ENCODE measurements at places on chromosomes 13 and 19. TPM values are rescaled to one million over a fixed set of nuclear protein-coding genes. Genes with fewer than 3 reads are reported as not detected.
A peak's percentile ranks its signal among the peaks of the same experiment; 100 is the strongest.

NAA16 gene
- 33.4 TPM for total RNA-seq

ZNF227 gene
- total RNA-seq: 22.6 TPM

PSG7 gene
- total RNA-seq: not detected

DNA sequence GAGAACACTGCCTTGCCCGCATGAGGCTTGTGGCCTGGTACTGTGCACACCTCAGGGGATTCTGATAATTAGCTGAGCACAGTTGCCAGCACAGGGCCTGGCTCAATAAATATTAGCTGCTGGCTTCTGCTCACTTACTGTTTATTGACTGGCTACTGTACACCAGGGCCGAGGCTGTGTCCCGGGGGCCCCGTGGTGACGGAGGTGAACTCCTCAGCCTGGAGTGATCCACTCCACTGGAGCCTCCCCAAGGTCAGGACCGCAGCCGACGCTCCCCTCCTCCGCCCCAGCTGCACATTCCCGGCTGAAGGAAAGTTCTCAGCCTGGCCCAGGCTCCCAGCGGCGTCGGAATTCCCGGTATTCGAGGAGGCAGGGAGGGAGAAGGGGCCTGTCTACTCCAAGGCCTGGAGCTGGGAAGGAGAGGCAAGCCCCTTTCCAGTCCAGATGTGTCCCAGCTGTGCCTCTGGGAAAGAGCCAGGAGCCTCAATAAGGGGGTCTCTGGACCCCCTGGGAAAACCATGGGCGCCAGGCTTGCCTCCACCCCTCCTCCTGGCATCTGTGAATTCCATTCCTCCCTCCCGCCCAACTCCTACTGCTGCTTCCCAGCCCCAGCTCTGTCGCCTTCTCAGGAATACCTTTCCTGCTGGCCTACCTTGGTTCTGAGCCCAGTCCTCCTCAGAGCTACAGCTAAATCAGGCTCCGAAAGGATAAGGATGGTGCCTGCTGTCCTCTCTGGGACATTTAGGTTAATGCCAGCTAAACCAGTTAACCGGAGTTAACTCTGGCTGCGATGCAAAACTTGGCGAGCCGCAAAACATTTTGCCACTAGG, 7.3 kb downstream of the RPS16 start:
- H3K4me3 ChIP-seq: no peak overlapping the region
- peaks cover 27% of the 10 kb centered on the region for H3K36me3 ChIP-seq
- H3K27me3 ChIP-seq: no peaks in the 10 kb centered on the region
- no peak overlapping the region for H3K27ac ChIP-seq

DNA sequence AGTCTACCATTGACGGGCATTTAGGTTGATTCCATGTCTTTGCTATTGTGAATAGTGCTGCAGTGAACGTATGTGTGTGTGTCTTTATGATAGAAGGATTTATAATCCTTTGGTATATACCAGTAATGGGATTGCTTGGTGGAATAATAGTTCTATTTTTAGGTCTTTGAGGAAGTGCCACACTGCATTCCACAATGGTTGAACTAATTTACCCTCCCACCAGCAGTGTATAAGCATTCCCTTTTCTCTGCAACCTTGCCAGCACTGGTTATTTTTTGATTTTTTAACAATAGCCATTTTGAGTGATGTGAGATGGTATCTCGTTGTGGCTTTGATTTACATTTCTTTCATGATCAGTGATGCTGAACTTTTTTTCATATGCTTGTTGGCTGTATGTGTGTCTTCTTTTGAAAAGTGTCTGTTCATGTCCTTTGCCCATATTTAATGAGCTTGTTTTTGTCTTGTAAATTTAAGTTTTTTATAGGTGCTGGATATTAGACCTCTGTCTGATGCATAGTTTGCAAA, 37.5 kb downstream of the RFC3 start:
- no peak for DNase-seq
- H3K4me3 ChIP-seq: no peak overlapping the region
- no peak overlapping the region for H3K27ac ChIP-seq
- H3K36me3 ChIP-seq: peaks cover 8% of the 10 kb centered on the region
- H3K27me3 ChIP-seq: no peaks in the 10 kb centered on the region
- no peaks in the 10 kb centered on the region for H3K4me1 ChIP-seq

DNA sequence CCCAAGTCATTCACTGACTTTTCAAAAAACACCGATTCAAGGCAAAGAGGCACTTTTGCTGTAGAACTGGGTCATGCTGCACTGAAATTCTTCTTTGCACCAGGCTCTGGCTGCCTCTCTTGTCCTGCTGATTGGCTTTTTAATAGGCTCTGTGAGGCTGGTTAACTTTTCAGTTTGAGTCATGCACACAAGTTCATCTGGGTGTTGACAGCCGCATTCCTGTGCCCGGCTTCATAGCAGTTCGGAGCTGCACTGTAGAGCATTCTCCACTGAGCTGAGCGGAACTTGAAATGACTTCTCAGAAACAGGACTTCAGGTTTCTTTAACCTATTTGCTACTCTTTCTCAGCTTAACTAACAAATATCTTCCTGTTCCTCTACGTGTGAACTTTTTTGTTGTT, 978.3 kb downstream of the UQCRFS1 start:
- peaks cover 2% of the 10 kb centered on the region for H3K27me3 ChIP-seq
- H3K4me3 ChIP-seq: no peak overlapping the region
- H3K27ac ChIP-seq: no peak overlapping the region
- DNase-seq: no peak

DNA sequence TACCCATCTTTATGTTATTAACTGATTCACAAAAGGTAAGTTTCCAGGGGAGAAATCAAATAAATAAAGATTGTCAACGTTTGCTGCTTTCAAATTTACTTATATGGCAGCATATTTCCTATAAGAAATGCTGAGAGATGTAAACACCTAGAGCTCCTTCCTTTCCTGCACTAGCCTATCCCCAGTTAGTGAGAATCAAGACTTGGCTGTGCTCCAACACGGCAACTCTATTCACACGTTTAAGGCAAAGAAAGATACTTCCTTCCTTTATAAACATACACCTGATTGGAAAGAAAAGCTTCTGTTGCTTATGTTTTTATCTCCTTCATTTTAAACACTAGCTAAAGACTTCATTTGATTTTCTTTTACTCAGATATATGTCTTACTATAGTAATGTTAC, 107.0 kb downstream of the PCDH9 start:
- H3K27ac ChIP-seq: no peak overlapping the region
- DNase-seq: no peak
- H3K4me1 ChIP-seq: no peaks in the 10 kb centered on the region
- H3K27me3 ChIP-seq: no peaks in the 10 kb centered on the region
- no peaks in the 10 kb centered on the region for H3K36me3 ChIP-seq
- no peak overlapping the region for H3K4me3 ChIP-seq

- H3K4me3 ChIP-seq: no peak overlapping the region
- H3K36me3 ChIP-seq: no peaks in the 10 kb centered on the region
- no peak for DNase-seq
- H3K27ac ChIP-seq: no peak overlapping the region
Measured at GRCh38 chr13:111034811-111035210, 80.3 kb upstream of the ARHGEF7 start.

DNA sequence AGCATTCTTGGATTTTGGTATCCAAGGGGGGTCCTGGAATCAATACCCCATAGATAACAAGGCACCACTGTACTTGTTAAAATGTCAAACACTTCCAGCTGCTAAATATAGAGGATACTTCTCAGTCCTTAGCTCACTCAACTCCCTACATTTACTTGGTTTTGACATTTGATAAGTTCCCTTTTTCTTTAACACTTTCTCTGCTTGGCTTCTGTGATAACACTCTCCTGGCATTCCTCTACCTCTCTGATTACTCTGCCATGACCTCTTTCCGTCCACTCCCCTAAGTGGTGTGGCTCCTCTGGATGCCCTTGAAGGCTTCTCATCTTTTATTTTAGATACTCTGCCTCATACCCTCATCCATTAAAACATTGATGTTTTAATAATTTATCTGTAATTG, 65.2 kb downstream of the MICU2 start:
- H3K36me3 ChIP-seq: peaks cover 9% of the 10 kb centered on the region
- no peaks in the 10 kb centered on the region for H3K27me3 ChIP-seq
- no peak overlapping the region for H3K4me3 ChIP-seq
- no peak for DNase-seq

DNA sequence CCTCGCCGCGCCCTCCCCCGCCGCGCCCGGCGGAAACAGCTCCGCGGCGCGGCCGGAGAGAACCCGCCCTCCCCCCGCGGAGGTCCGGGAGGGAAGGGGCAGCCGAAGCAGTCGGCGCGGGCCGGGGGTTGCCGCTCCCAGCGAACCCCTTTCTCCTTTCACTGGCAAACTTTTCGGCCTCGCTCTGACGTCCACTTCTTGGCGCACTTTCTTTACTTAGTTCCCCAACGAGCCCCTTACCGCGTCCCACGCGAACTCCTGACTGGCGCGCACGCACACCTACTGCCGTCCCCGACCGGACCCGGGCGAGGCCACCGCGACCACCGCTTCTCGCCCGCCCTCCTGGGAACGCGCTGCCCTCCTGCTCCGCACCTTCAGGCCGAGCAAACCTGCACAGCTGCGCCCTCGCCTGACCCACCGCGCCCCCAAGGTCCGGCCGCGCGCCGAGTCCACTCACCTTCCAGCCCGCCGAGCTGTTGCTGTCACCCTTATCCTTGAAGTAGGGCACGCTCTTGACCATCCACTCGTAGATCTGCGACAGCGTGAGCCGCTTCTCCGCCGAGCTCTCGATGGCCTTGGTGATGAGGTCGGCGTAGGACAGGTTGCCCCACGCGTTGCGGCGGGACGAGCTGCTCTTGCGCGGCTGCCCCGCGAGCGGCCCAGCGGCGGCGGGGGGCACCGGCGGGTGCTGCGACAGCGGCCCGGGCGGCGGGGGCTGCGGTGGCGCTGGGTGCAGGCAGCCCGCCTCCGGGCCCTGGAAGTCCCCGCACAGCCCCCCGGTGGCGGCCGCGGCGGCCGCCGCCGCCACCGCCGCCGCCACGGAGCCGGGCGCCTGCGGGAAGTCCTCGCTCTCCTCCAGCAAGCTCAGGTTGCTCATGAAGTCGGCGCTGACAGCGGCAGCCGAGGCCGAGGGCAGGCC, 1.1 kb downstream of the FOXO1 start:
- H3K4me1 ChIP-seq: peaks cover 51% of the 10 kb centered on the region
- H3K27ac ChIP-seq: peak overlapping the region; percentile 92
- peak overlapping the region; percentile 91 for H3K4me3 ChIP-seq
- peaks cover 2% of the 10 kb centered on the region for H3K27me3 ChIP-seq
- peak; percentile 29 for DNase-seq
- peaks cover 16% of the 10 kb centered on the region for H3K36me3 ChIP-seq

DNA sequence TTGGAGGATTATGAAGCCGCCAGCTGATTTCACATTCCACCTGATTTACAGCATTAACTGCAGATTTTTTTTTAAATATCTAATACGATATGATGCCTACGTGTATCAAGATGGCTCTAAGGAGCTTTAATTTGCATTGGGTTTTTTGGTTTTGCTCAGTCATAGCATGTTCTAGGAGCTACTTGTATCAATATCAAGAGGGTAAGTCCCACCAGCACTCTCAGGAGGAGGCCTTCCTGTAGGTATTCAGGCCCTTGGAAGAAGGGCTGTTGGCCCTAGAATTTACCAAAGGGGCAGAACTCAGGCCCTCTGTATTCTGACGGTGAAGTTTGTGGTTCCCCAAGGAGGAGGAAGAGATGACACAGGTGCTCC, 97.2 kb upstream of the IPO5 start:
- no peaks in the 10 kb centered on the region for H3K4me1 ChIP-seq
- DNase-seq: no peak
- peaks cover 7% of the 10 kb centered on the region for H3K27me3 ChIP-seq

- H3K4me3 ChIP-seq: no peak overlapping the region
- no peak overlapping the region for H3K27ac ChIP-seq
- DNase-seq: no peak
- H3K4me1 ChIP-seq: no peaks in the 10 kb centered on the region
- no peaks in the 10 kb centered on the region for H3K36me3 ChIP-seq
Measured at GRCh38 chr13:26628706-26629105, 71.2 kb downstream of the WASF3 start.

GRCh38 chr19:1833540-1833939, 14.7 kb downstream of the REXO1 start:
- H3K27ac ChIP-seq: no peak overlapping the region
- no peaks in the 10 kb centered on the region for H3K4me1 ChIP-seq
- H3K27me3 ChIP-seq: no peaks in the 10 kb centered on the region
- DNase-seq: no peak
- peaks cover 3% of the 10 kb centered on the region for H3K36me3 ChIP-seq

- peak overlapping the region; percentile 91 for H3K4me3 ChIP-seq
- no peak overlapping the region for H3K27ac ChIP-seq
- H3K27me3 ChIP-seq: peaks cover 2% of the 10 kb centered on the region
Measured at GRCh38 chr19:12364391-12365235, 870 bp downstream of the ZNF442 start.

DNA sequence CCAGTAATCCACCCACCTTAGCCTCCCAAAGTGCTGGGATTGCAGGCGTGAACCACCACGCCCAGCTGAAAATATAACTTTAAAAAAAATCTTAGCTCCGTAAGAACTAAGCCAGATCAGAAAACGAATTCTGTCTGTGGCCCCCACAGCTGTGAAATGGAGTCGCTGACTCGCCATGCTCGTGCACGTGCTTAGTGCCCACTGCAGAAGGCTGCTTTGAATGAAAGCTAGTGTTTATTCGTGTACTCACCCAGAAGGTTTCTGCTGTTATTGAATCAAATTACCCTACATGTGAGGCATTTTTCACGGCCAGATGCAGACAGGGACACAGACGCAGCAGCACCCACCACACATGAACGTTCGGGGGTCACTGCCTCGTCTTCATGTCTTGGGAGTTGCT, 61.7 kb upstream of the F7 start:
- DNase-seq: no peak
- no peaks in the 10 kb centered on the region for H3K36me3 ChIP-seq
- no peaks in the 10 kb centered on the region for H3K4me1 ChIP-seq
- H3K27ac ChIP-seq: no peak overlapping the region
- H3K27me3 ChIP-seq: no peaks in the 10 kb centered on the region

GRCh38 chr13:21176982-21177284, 475 bp downstream of the MRPL57 start:
- H3K27me3 ChIP-seq: no peaks in the 10 kb centered on the region
- no peak for DNase-seq
- H3K27ac ChIP-seq: peak overlapping the region; percentile 96
- H3K4me3 ChIP-seq: peak overlapping the region; percentile 98
- H3K36me3 ChIP-seq: peaks cover 12% of the 10 kb centered on the region

DNA sequence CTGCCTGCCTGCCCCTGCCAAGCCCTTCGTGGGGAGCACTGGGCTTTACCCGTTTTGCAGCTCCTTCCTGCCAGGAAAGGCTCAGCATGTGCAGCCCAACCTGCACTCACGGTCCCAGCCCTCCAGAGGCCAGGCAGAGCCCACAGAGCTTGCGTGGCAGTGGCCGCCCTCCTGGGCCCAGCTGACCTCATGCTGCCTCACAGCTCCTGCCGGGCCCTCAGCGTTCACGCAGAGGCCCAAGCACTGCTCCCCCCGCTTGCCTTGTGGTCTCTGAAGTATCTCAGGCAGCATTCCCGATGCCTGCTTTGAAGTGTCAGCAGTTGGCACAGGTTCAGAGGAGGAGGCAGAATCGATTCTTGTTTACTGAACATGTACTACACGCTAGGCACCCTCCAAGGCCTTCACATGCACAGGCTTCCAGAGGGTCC, 32.5 kb downstream of the CAPN12 start:
- no peak overlapping the region for H3K4me3 ChIP-seq
- no peak for DNase-seq
- peaks cover 2% of the 10 kb centered on the region for H3K27me3 ChIP-seq
- no peaks in the 10 kb centered on the region for H3K4me1 ChIP-seq
- peaks cover 39% of the 10 kb centered on the region for H3K36me3 ChIP-seq
- no peak overlapping the region for H3K27ac ChIP-seq

GRCh38 chr13:112443995-112444311, 67.8 kb downstream of the SPACA7 start:
- peaks cover 3% of the 10 kb centered on the region for H3K27me3 ChIP-seq
- no peaks in the 10 kb centered on the region for H3K36me3 ChIP-seq

All from activated T-helper 1 cell treated with anti-CD3 and anti-CD28 coated beads, Interleukin-12 subunit alpha, Interleukin-12 subunit beta, Interleukin-2, Interleukin-4 antibody, amounts not matched to agents 30 ng/mL and 10 ng/mL and 1 ng/mL, durations not matched to agents 14 hours and 24 hours and 36 hours (primary cell).